ENCODE measurements at places on chromosomes 4 and X. TPM values are rescaled to one million over a fixed set of nuclear protein-coding genes. Genes with fewer than 3 reads are reported as not detected.

- no peak for DNase-seq
Measured at GRCh38 chr4:150931796-150932195, 83.3 kb downstream of the LRBA start.

DNA sequence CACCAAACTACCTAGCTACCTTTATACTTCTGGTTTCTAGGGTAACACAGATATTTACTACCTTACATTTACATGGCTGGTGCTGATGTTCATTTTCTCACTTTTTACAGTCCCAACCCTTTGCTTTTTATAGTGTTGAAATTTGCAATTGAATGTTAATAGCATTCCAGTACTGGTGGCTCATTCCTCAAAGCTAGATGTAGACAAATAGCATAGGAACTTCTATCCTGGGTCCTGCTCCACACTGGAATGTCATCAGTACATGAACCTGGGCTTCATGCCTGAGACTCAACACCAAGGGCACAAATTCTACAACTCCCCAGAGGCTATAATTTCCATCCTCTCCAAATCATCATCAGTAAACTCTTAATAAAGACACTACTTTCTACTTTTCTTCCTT is 10.3 kb upstream of the TRMT2B start:
- DNase-seq = peak; percentile 21

Gene GAGE12J
- not detected for polyA plus RNA-seq

Gene MXRA5
- polyA plus RNA-seq = 1.1 TPM

GRCh38 chr4:144298519-144298918 is 158.0 kb upstream of the GYPA start:
- no peak for DNase-seq

- DNase-seq = no peak
Measured at GRCh38 chrX:63526863-63527262, 175.7 kb upstream of the SPIN4 start.

- no peak for DNase-seq
Measured at GRCh38 chr4:154367659-154368058, 123.9 kb downstream of the DCHS2 start.

Gene PIM2
- polyA plus RNA-seq = 9.4 TPM

- no peak for DNase-seq
Measured at GRCh38 chrX:56253832-56254703, 21.9 kb downstream of the KLF8 start.

- no peak for DNase-seq
Measured at GRCh38 chr4:53601251-53601764, 10.0 kb upstream of the LNX1 start.

Data from IMR-90 (cell line).